Immature natural killer cell (primary cell): ENCODE measurements at places on chromosomes 4 and X.

DNA sequence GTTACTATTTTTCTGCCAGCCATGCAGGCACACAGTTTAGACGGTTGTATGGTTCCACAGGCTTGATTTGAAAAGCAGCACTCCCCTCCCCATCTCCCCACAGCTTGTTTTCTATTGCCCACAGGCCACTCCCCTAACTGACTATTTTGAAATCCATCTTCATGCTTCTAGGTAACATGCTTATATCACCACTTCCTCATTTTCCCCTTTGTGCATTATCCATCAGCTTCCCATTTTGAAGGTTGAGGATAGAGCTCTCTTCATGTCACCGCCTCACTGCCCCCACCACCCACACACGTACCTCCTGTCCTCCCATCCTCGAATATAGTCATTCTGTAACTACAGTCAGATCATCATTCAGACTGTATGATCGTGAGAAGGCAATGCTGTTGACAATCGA lies 224.7 kb downstream of the MID1 start:
- H3K27ac ChIP-seq = no peak overlapping the region
- no peak for DNase-seq
- no peaks in the 10 kb centered on the region for H3K4me1 ChIP-seq
- no peak overlapping the region for H3K4me3 ChIP-seq
- no peaks in the 10 kb centered on the region for H3K36me3 ChIP-seq

GRCh38 chr4:152160225-152160800 lies 375.6 kb downstream of the FBXW7 start:
- DNase-seq = no peak
- no peaks in the 10 kb centered on the region for H3K36me3 ChIP-seq
- H3K27me3 ChIP-seq = peaks cover 10% of the 10 kb centered on the region
- no peaks in the 10 kb centered on the region for H3K4me1 ChIP-seq

- no peak for DNase-seq
- peaks cover 3% of the 10 kb centered on the region for H3K4me1 ChIP-seq
- no peak overlapping the region for H3K27ac ChIP-seq
- H3K4me3 ChIP-seq = no peak overlapping the region
Measured at GRCh38 chr4:121875652-121876051, 5.4 kb upstream of the BBS7 start.

DNA sequence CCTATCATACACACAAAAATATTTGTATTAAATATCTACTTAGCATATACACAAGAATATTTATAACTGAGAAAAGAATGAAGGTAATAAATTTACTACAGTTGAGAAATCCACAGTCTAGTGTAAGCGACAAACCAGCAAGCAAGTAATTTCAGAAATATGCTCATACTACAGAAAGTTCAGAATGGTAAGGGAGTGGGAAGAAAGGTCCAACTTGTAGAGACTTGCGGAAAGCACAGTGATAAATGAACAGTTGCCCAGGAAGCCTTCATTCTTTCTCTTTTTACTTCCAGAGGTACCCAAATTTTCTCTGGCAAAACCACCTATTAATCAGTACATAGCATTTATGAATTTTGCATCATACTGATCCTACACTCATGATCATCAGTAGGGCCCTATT lies 438.1 kb upstream of the PCDH10 start:
- no peak overlapping the region for H3K27ac ChIP-seq
- no peaks in the 10 kb centered on the region for H3K4me1 ChIP-seq
- no peak for DNase-seq
- H3K4me3 ChIP-seq = no peak overlapping the region
- no peaks in the 10 kb centered on the region for H3K27me3 ChIP-seq

GRCh38 chr4:139791681-139792080 lies 126.1 kb downstream of the MGST2 start:
- H3K4me1 ChIP-seq = no peaks in the 10 kb centered on the region
- H3K27me3 ChIP-seq = peaks cover 1% of the 10 kb centered on the region
- H3K4me3 ChIP-seq = no peak overlapping the region
- H3K36me3 ChIP-seq = no peaks in the 10 kb centered on the region

- peaks cover 31% of the 10 kb centered on the region for H3K4me1 ChIP-seq
- no peaks in the 10 kb centered on the region for H3K27me3 ChIP-seq
- H3K27ac ChIP-seq = no peak overlapping the region
Measured at GRCh38 chr4:48255072-48255958, 14.3 kb downstream of the TEC start.

- H3K4me3 ChIP-seq = no peak overlapping the region
- H3K36me3 ChIP-seq = no peaks in the 10 kb centered on the region
- H3K4me1 ChIP-seq = no peaks in the 10 kb centered on the region
- DNase-seq = no peak
- H3K27ac ChIP-seq = no peak overlapping the region
- H3K27me3 ChIP-seq = peaks cover 6% of the 10 kb centered on the region
Measured at GRCh38 chr4:47326025-47326424, 137.5 kb downstream of the COMMD8 start.

- H3K4me1 ChIP-seq = peaks cover 5% of the 10 kb centered on the region
- DNase-seq = no peak
- H3K27ac ChIP-seq = no peak overlapping the region
- H3K4me3 ChIP-seq = no peak overlapping the region
- H3K27me3 ChIP-seq = peaks cover 23% of the 10 kb centered on the region
Measured at GRCh38 chrX:137032841-137033773, 688 bp downstream of the GPR101 start.

DNA sequence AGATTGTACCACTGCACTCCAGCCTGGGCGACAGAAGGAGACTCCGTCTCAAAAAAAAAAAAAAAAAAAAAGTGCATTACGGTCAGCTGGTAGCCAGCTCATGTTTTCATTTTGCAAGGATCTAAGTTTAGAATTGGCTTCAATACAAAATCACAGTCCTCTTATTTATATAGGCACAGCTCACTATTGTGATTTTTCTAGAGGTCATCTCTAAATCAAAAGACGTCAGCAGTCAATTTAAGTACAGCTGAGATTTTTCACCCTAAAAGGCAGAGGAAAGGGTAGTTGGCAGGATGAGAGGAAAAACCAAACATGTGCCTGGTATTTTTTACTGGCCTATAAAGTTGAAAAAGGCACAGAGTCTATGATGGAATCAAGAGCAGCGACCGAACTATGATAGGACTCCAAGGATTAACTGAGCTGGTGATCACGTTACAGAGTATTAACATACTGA lies 30.8 kb downstream of the ASB5 start:
- no peak overlapping the region for H3K27ac ChIP-seq
- H3K4me3 ChIP-seq = no peak overlapping the region

DNA sequence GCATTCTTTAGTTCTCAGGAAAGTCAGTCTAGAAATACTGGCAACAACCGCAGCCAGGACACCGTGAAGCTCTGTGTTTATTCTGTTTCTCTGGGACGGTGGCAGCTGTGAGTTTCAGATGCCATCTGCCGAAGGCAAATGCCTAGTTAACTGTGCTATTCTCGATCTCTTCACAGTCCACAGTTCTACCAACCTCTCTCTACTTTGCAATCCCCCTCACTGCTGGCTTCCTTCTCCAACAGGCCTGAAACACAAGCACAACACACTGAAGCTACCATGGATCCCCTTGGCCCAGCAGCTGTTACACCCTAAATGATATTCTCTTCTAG lies 118.8 kb downstream of the ZNF827 start:
- no peak overlapping the region for H3K4me3 ChIP-seq
- DNase-seq = no peak
- H3K27me3 ChIP-seq = no peaks in the 10 kb centered on the region
- no peak overlapping the region for H3K27ac ChIP-seq
- no peaks in the 10 kb centered on the region for H3K4me1 ChIP-seq

GRCh38 chr4:147772056-147772455 lies 40.2 kb downstream of the ARHGAP10 start:
- H3K4me1 ChIP-seq = peaks cover 27% of the 10 kb centered on the region
- H3K4me3 ChIP-seq = no peak overlapping the region
- H3K27ac ChIP-seq = no peak overlapping the region
- no peaks in the 10 kb centered on the region for H3K36me3 ChIP-seq

DNA sequence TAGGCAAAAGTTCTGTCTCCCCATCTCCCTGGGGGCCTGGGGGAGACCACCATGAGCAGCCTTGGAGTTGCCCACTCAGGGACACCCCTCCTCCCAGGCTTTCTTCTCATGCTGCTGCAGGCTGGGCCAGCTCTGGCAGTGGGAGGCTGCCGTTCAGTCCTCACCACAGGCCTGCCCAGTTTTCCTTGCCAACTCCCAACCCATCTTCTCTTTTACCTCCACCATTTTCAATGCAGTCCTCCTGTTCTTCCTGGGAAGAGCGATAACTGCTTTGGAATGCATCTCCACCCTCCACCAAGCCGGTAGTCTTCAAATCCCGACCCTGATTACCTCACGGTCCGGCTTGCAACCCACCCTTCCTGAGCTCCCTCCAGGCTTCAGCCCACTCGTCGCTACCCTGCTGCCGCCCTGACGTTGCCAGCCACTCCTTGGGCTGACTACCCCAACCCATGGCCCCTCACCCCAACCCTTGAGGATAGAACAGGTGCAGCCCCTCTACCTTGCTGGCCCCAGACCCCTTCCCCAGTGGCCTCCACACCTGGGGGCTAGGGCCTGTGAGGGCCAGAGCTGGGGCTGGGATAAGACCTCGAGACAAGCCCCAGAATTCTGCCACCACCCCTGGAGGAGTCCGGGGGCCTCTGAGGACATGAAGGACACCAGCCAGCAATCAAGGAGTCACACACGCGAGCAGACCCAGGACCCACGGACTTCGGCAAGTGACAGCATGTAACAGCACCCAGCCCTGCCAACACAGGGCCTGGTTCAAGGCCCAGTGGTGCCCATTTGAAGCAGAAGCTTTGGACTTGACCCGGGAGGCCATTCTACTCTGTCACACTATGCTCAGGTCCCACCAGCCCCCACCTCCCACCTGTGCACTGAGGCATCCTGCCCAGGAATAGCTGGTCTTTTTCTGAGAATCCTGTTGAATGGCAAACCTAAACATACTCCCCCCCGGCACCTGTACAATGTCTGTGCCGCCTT lies 9.2 kb downstream of the WDR1 start:
- no peaks in the 10 kb centered on the region for H3K27me3 ChIP-seq
- peak overlapping the region; percentile 75 for H3K4me3 ChIP-seq
- H3K27ac ChIP-seq = peak overlapping the region; percentile 94
- H3K4me1 ChIP-seq = peaks cover 96% of the 10 kb centered on the region
- no peak for DNase-seq
- peaks cover 23% of the 10 kb centered on the region for H3K36me3 ChIP-seq

GRCh38 chrX:19585332-19586082 lies 70.2 kb upstream of the MAP3K15 start:
- no peaks in the 10 kb centered on the region for H3K36me3 ChIP-seq
- H3K4me1 ChIP-seq = peaks cover 4% of the 10 kb centered on the region
- no peak for DNase-seq

- H3K4me3 ChIP-seq = no peak overlapping the region
- peaks cover 26% of the 10 kb centered on the region for H3K4me1 ChIP-seq
- no peak overlapping the region for H3K27ac ChIP-seq
- H3K27me3 ChIP-seq = peaks cover 4% of the 10 kb centered on the region
- DNase-seq = no peak
Measured at GRCh38 chrX:15646543-15646942, 18.1 kb downstream of the CLTRN start.

GRCh38 chr4:105092768-105093167 lies 53.9 kb upstream of the TET2 start:
- H3K4me3 ChIP-seq = no peak overlapping the region
- peaks cover 6% of the 10 kb centered on the region for H3K36me3 ChIP-seq
- no peaks in the 10 kb centered on the region for H3K4me1 ChIP-seq
- H3K27me3 ChIP-seq = peaks cover 1% of the 10 kb centered on the region

DNA sequence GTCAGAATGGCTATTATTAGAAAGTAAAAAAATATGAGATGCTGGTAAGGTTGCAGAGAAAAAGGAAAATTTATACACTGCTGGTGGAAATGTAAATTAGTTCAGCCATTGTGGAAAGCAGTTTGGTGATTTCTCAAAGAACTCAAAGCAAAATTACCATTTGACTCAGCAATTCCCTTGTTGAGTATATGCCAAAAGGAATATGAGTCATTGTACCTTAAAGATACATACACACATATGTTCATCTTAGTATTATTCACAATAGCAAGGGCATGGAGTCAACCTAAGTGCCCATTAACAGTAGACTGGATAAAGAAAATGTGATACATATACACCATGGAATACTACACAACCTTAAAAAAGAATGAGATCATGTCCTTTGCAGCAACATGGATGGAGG lies 148.2 kb downstream of the COMMD8 start:
- no peak overlapping the region for H3K27ac ChIP-seq
- no peaks in the 10 kb centered on the region for H3K36me3 ChIP-seq
- H3K4me3 ChIP-seq = no peak overlapping the region
- H3K27me3 ChIP-seq = peaks cover 5% of the 10 kb centered on the region

GRCh38 chr4:85776096-85776495 lies 301.1 kb downstream of the ARHGAP24 start:
- H3K36me3 ChIP-seq = no peaks in the 10 kb centered on the region
- no peak overlapping the region for H3K4me3 ChIP-seq
- H3K27me3 ChIP-seq = no peaks in the 10 kb centered on the region
- no peak overlapping the region for H3K27ac ChIP-seq
- H3K4me1 ChIP-seq = no peaks in the 10 kb centered on the region
- no peak for DNase-seq

DNA sequence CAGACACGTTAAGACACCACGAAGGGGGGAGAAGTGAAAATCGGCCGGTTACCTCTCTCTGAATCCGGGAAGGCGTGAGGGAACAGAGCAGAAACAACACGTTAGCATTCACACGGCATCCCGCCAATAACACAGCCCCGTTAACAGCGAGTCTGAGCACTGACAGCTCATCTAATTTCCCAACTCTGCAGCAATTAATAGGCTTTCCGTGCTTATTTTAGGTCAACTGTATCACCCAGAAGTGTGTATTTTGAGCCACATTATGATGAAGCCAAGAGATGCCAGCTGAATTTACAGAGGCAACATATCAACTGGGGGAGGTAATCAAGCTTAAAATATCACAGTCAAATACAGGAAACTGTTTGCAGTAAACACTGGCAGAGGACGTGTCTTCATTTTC lies 92.6 kb downstream of the NSUN7 start:
- H3K4me3 ChIP-seq = no peak overlapping the region
- no peaks in the 10 kb centered on the region for H3K4me1 ChIP-seq
- peaks cover 2% of the 10 kb centered on the region for H3K27me3 ChIP-seq
- H3K36me3 ChIP-seq = no peaks in the 10 kb centered on the region
- no peak for DNase-seq

DNA sequence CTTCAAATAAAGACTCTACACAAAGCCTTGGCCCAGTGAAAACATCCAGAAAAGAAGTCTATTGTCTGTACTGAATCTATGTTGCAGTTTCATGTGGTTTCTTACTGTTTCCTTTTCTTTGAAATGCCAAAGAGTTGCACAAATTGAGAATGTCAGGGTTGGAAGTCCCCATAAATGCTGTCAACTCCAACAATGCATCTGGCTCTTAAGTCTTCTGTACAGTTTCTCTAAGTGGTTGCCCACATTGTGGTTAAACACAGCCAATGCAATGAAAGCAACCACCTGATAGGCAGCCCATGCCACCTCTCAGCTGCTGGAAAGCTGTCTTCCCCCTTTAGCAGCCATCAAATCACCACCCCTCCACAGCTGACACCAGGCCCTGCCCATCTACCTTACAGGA lies 67.2 kb upstream of the C1GALT1C1 start:
- peak; percentile 5 for DNase-seq
- no peaks in the 10 kb centered on the region for H3K36me3 ChIP-seq
- no peak overlapping the region for H3K4me3 ChIP-seq
- peaks cover 3% of the 10 kb centered on the region for H3K27me3 ChIP-seq
- no peak overlapping the region for H3K27ac ChIP-seq
